ENCODE measurements at places on chromosomes 5 and 9.

- DNase-seq: no peak
Measured at GRCh38 chr5:40331616-40332015, 348.1 kb upstream of the PTGER4 start.

GRCh38 chr5:43639566-43639965, 36.6 kb downstream of the NNT start:
- DNase-seq: no peak

GRCh38 chr5:128304791-128305190, 221.2 kb downstream of the SLC12A2 start:
- no peak for DNase-seq

DNA sequence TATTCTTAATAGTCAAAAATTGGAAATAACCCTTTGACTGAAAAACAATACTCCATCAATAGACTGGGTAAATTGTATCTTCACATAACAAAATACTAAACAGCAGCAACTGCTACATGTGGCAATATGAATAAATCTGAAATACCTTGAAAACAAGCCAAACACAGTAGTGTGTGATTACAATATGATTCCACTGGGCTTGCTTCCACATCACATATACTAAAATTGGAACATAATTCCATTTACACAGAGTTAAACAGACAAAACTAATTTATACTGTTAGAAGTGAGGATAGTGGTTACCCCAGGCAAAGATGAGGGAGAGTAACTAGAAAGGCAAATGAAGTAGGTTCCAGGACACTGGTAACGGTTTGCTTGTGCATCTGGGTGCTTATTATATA, 20.4 kb downstream of the FNIP1 start:
- DNase-seq: no peak

GRCh38 chr9:19875291-19875920, 86.6 kb upstream of the SLC24A2 start:
- no peak for DNase-seq
